ENCODE measurements at places on chromosomes 2 and 18.

- DNase-seq, result no peak
Measured at GRCh38 chr18:56458770-56459712, 179.4 kb downstream of the TXNL1 start.

DNA sequence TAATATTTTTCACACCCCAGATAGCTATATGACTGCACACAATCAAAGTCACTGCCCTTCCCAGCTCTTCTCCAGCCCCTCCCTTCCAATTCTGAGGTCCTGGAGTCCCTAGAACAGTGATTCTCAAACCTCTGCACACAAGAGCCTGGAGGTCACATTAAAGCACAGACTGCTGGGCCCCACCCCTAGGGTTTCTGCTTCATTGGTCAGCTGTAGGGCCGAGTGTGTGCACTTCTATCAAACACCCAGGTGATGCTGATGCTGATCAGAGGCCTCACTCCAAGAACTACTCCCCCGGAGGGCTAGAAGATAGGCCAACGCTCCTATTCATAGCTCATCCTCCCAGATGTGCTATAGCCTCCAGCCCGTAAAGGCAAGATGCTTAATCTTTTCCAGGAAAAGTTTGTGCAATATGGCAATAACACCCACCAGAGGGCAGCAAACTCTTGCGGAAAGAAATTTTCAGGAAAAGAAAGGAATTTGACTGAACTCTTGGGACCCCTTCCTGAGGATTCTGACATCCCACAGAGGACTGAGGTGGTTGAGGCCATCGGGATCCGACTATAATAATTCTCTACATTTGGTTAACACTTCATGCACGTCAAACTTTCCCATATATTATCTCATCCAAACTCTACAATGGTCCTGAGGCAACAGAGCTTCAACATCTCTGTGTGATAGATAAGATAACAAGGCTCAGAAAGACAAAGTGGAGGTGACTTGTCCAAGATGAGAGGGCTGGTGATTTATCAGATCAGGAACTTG lies 194.2 kb upstream of the PKDCC start:
- DNase-seq, result peak; percentile 55

DNA sequence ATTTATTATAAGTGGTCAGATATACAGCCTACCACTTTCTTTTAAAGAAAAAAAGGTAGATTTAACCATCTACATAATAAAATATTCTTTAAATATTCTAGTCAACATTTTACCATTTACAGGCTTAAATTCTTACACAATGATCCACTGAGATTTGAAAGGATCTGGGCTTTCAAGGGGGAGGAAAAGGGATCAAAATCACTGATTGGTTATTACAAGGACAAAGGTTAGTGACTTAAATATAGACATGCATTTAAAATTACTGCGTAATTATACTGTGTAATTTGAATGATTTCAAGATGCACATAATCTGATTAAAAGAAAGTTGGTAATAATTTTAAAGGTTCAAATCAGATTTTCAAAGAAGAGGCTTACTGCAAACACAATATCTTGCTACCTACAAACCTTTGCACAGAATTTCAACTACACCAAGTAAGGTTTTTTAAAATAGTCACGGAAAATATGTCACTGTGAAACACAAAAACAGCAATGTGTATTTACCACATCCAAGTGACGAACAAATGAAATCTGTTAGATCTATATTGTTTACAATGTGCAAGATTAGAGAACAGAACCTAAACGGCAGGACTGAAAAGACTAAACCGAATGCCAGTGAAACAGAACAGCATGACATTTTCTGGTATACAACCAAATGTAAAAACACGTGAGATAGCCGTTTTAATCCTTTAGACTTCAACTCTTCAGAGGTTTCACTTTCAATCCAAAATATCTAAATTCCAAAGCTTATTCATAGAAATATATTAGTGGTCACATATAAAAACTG lies 40.8 kb downstream of the RTN4 start:
- no peak for DNase-seq

- no peak for DNase-seq
Measured at GRCh38 chr18:38042211-38042890, 476.8 kb upstream of the CELF4 start.

DNA sequence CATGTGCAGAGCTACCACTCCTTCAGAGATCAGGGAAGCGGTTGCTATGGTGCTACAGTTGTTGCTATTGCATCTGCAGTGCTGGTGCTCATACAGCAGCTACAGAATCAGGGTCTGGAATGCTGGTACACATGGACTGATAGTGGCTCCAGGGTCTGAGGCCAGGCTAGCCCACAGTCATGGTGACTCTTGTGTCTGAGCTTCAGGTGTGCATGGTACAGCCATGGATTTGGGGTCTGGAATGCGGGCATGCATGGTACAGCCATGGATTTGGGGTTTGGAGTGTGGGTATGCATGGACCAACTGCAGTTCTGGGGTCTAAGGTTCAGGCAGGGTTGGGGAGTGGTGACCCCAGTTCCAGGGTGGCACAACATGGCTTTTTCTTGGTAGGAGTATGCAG lies 185.2 kb downstream of the SLC4A3 start:
- no peak for DNase-seq

DNA sequence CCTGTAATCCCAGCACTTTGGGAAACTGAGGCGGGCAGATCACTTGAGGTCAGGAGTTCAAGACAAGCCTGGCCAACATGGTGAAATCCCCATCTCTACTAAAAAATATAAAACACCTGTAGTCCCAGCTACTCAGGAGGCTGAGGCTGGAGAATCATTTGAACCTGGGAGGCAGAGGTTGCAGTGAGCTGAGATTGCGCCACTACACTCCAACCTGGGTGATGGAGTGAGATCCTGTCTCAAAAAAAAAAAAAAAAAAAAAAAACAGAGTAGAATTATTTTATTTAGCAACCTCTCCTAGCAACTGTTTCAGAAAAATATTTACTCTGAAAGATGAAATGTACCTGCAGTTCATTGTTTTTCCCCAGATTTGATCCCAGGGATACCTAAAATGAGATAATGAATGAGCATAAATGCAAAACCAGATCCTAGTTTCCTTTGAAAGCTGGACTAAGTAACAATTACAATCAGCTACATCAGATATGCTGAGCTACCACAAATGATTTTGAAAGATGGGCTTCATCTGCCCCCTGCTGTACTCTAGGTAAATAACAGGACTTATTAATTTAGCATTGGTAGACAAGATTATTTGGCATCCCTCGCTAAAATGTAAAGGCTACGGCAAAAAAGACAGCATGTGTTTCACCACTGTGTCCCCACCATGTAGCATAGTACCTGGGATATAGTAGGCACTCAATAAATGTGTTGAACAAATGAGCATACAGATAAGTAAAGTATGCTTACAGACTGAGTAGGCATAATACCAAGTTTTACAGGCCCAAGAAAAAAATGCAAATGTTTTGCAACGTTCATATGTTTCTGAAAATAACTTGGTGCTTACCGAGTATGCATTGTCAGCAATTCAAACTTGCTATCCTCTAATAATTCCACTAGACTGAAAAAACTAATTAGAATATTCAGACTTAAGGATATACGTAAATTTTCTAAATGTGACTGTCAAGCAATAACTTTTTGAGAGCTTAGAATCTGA lies 102.5 kb downstream of the ATL2 start:
- DNase-seq, result peak; percentile 86

DNA sequence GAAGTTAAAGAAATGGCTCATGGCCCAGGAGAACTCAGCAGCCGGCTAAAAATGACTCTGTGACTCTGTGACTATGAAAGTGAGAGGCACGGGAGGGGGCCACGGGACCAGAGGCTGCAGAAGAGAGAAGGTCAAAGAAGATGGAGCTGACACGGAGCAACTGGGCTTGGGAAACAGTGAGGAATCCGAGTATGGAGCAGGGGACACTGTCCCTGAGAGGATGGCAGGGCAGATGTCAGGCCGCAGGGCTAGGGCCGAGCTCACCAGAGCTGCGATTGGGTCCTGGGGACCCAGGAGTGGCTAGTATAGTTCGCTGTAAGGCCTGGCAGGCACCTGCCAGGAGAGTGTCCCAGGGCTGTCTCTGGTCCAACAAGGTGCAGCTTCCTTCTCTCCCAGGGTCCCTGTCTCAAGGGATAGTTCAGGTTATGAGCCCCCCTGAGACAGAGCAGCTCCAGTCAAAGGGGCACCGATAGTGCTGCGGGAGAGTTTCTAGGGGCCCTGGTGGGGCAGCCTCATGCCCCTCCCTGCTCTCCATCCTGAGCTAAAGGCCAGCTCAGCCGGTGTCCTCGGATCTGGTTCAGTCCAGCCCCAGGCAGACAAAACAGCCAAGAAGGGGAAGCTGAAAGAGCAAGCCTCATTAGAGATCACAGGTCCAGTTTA lies 42.7 kb downstream of the CIB4 start:
- DNase-seq, result no peak

GRCh38 chr18:22432657-22433137 lies 15.0 kb upstream of the CTAGE1 start:
- DNase-seq, result no peak

GRCh38 chr2:28293416-28293815 lies 99.2 kb upstream of the FOSL2 start:
- no peak for DNase-seq

- no peak for DNase-seq
Measured at GRCh38 chr2:109435066-109435690, 178.6 kb downstream of the SEPTIN10 start.

DNA sequence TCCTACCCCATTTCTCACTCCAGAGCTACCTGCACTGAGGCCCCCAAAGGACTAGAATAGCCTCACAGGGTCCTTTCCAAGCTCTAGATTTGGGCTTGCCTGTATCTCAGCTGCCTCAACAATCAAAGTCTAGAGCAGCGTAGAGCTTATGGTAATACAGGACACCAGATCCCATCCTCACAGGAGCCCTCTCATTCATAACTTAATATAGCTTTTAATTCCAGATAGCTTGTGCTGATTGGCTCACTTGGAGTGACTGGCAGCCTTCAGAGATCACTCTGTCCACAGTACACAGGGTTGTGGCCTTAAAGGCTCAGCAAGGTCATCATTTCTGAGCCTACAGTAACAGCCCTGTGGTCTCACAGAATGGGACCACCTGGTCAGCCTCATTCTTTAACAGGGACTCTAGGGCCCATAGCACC lies 51.4 kb downstream of the ZFP36L2 start:
- no peak for DNase-seq

DNA sequence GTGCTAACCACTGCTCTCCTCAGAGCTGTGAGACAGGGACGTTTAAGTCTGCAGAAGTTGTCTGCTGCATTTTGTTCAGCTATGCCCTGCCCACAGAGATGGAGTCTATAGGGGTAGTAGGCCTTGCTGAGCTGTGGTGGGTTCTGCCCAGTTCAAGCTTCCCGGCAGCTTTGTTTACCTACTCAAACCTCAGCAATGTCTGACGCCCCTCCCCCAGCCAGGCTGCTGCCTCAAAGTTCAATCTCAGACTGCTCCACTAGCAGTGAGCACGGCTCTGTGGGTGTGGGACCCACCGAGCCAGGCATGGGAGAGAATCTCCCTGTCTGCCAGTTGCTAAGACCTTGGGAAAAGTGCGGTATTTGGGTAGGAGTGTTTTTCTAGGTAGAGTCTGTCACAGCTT lies 387.8 kb upstream of the SLC39A10 start:
- DNase-seq, result no peak

DNA sequence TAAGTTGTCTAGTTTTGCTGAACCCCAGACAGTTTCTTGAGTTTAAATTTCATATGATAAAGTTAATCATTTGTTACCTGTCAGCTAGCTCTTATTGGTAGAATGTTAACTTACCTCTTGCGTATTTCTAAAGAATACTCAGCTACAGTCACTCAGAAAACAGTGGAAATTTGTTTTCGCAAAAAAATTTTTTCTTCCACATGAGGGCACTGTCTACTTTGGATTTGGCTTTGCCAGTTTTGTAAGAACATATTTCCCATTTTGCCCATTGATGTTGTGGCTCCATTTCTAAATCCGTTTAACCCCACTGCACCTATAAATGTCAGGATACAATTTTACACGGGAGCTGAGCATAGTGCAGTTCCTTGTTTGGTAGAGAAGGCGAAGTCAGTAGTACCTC lies 19.1 kb upstream of the GCFC2 start:
- peak; percentile 42 for DNase-seq

- DNase-seq, result peak; percentile 32
Measured at GRCh38 chr2:36967236-36967876, 1.0 kb upstream of the STRN start.

- no peak for DNase-seq
Measured at GRCh38 chr2:232368311-232368731, 10.2 kb upstream of the ALPP start.

GRCh38 chr2:86825693-86826381 lies 35.1 kb upstream of the CD8A start:
- DNase-seq, result no peak

DNA sequence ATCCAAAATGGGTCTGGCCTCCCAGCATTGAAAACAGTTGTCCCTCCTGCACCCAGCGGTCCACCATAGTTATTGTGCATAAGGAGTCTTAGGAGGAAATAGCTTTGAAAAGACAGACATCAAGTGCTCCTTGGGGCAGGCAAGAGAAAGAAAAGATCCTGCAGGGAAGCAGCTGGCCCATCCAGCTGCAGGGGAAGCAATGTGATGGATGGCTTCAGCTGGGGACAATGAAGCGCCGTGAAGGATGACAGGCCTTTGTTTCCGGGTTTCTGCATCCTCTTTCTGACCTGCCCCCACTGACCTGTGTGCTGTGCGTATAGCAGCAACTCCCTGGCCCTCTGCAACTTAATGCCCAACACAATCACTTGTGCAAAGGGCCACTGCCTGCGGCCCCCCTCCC lies 142.9 kb upstream of the NCKAP5 start:
- peak; percentile 12 for DNase-seq

DNA sequence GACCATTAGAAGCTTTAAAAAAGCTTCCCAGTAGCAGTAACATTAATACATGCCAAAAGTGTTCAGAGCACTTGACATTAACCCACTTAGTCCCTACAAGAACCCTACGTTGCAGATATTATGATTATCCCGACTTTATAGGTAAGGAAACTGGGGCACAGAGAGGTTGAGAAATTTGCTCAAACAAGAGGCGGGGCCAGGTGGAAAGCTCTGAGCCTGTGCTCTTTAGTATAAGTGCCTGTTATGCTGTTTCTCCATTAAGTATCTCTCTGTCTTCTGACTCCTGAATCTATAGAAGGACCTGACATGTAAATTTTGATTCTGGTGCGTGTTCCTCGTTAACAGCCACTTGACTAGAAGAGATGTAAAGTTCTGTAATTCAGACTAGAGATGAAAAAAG lies 139.8 kb downstream of the RBMS1 start:
- DNase-seq, result no peak

GRCh38 chr2:55088400-55088799 lies 38.1 kb upstream of the RTN4 start:
- no peak for DNase-seq

DNA sequence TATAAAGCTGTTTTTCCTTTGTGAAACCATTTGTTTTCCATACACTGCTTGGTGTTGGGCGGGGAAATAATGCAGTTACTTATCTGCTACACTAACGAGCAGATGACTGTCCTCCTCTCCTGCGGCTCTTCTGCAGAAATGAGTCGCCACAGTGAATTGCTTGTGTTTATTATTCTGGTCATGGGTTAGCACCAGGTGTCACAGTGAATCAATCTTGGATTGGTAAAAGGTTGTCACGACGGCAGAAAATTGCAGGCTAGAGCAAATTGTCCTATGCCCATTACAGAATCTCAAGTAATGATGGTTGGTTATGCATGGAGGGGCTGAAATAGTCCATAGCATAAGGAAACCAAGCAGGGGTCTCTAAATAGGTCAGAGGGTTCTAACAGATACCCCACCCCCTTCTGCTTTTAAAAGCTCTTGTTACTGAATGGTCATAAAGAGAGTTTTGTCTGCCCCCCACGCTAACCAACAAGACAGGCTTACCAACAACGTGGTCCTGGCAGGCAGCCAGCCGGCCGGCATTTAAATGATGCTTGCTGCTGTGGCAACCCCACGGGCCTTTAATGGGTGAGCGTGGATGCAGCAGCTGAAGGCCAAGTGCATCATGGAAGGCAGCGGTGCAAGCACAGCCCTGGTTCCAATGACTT lies 29.5 kb downstream of the RAB31 start:
- peak; percentile 100 for DNase-seq

GRCh38 chr2:9033385-9034168 lies 30.1 kb upstream of the MBOAT2 start:
- DNase-seq, result no peak

All from NCI-H2227 treated with DMSO at 0.1 percent for 48 hours (cell line).